WERI-Rb-1 (cell line): ENCODE measurements at places on chromosomes 12 and 14.

DNA sequence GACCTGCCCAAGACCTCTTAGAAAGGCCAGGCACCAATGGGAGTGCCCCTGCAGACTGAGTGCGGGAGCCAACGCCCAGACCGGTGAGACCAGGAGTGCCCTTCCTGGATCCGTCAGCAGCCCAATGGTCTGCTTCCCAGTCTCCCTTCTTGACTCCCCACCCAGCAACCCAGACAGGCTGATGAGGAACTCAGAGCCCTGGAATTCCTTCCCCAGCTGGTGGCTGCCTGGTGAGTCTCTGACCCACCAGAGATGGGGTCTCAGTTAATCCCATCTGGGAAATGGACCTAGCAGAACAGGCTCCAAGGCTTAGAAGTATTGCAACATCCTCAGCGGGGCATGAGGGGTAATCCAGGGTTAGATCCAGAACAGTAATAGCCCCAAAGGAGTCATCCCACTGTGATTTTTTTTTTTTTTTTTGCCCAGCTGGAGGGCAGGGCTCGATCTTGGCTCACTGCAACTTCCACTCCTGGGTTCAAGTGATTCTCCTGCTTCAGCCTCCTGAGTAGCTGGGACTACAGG is 1.5 kb upstream of the RASAL1 start:
- no peak for DNase-seq

DNA sequence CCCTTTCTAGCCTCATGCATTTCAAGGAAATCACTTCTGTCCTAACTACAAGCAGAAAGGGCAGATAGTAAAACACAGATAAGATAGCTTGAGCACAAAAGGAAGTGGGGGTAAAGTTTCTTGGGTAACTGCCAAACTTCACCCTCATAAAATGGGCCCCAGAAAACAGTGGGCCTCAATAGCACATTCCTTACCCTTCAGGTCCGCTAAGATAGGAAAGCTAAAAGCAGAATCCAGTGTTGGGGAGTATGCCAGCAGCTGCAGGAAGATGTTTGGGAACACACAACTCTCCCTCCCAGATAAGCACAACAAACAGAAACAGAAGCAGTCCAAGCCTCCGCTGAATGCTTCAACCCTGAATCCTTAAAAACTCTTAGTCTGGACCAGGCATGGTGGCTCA is 110.9 kb upstream of the MGAT4C start:
- DNase-seq: no peak

DNA sequence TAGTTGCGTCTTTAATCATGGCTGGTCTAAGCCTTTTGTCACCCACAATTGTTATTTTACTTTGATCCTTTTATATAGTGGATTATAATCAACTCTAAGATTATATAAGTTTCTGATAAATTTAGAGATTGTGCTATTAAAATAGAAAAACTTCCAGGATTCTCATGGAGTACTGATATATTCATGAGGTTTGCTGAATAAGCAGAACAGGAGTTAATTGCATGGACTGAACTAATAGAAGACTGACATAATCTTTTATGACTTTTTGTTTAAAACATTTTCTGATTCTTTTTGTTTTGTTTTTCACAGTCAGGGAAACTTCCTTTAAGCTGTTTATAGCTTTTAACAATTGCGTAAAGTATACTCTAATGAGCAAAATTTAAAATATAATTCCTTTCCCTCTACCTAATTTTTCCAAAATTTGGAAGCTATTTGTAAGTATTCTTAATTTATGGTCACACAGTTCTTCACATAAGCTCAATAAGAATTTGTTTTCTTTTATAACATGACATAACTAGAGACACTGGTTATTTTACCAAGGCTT is 129.9 kb upstream of the TMEM260 start:
- no peak for DNase-seq

DNA sequence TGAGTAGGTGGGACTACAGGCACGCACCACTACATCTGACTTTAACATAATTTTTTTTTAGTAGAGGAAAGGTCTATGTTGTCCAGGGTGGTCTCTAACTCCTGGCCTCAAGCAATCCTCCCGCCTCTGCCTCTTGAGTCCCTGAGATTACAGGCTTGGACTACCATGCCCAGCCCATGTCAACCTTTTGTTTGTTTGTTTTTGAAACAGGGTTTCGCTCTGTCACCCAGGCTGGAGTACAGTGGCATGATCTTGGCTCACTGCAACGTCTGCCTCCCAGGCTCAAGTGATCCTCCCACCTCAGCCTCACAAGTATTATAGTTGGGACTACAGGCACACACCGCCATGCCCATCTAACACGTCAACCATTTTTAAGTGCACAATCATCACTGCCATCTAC is 29.2 kb downstream of the PITPNM2 start:
- DNase-seq: no peak

DNA sequence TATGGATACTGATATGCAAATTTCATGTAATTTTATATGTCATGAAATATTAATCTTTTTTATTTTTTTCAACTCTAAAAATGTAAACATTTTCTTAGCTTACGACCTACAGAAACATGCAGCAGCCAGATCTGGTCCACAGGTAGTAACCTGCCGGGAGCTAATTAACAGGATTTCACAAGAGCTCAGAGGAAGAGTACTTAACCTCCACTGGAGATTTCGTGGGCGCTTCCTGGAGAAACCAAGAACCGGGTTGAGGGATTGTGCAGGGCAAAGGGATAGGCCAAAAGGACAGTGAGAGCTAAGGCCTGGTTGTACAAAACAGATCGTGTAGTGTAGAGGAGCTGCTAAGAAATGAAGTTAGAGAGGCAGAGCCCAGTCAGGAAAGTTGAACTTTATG is 315.7 kb downstream of the PAWR start:
- no peak for DNase-seq

DNA sequence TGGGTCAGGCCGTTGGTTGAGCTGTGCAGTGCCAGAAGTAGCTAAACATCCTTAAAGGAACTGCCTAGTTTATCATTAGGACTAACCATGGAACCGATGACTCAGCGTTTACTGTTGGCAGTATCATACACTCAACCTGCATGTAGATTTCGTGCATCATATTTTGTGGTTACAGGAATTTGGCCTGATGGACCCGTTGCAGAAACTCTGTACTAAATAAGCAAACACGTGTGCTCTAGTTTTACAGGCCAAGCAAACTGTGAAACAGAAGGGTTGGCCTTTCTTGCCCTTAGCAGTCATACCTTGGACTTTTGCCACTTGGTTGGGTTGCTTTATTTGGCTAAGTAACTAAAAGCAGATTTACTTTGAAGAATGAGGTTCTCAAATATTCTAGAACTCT is 35.6 kb downstream of the DGLUCY start:
- no peak for DNase-seq

GRCh38 chr14:23438101-23438971 is 2.9 kb upstream of the MYH7 start:
- peak; percentile 78 for DNase-seq

DNA sequence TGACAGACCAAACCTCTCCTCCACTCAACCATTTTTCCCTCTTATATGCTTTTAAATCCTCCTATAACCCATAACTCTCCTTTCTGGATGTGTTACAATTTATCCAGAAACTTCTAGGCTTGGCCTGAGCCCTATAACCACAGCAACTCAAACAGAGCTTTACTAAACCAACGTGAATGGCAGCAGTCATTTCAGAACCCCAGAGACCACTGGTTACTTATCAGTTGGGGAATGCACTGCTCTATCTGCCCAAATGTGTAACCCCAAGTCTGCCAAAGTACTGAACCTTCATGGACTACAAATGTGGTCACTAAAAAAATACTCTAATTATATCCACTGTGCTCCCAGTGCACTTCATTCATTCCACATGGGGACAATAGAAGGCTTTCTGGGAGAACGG is 42.0 kb downstream of the NAA25 start:
- DNase-seq: no peak

DNA sequence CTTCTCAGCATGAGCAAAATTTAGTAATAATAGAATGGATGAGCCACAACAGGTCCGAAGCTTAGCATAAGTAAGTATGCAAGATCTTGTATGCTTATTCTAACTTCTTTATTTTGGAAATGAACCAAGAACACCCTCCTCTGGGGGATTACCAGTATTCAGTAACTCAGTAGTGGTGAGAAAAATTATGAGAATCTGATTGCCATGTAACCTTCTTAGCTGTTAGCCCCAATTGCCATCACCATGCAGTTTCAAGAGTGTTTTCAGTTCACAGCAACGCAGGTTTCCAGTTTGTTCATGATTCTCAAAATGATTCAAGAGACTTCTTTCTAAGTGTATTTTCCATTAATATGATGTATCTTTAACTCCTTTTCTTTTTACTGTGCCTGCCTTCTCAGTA is 1507.6 kb upstream of the SEL1L start:
- DNase-seq: no peak

GRCh38 chr12:70724444-70724843 is 87.2 kb upstream of the PTPRB start:
- DNase-seq: no peak

DNA sequence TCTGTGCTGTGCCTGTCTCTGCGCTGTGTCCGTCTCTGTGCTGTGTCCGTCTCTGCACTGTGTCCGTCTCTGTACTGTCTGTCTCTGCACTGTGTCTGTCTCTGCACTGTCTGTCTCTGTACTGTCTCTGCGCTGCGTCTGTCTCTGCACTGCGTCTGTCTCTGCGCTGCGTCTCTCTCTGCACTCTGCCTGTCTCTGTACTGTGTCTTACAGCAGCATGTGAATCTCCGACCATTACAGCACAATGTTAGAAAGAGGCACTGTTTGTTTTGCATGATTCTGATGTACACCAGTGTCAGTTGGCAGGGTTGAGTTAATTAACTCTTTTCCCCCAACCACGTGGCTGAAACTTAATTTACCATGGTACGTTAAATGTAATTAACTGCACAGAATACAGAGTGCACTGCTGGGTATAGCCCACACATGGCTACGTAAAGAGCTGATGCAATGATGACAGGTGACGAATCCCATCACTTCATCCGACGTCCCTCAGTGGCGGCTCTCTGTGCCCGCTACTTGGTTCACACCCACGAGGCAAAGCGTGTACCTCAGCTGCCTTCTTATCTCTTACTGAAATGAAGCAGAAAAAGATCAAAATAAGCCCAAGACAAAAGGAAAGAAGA is 127.7 kb upstream of the SFSWAP start:
- DNase-seq: no peak

DNA sequence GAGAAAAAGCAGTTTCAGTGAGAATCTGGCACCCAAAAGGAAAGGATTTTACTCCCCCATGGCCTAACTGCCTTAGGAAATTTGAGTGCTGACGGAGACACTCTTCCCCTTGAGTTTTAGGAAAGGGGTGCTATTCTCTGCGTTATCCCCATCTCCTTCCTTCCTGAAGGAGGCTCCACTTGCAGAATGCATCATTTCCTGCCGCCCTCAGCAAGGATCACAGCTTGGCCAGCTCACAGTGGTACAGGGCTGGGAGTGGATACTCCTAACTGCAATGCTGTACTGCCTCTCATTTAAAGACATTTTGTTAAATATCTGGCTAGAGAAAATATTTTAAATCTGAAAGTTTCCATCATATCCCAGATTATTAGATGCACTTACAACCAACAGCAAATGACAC is 33.0 kb downstream of the RDH12 start:
- no peak for DNase-seq

GRCh38 chr12:28507033-28507432 is 316.8 kb downstream of the CCDC91 start:
- DNase-seq: no peak

DNA sequence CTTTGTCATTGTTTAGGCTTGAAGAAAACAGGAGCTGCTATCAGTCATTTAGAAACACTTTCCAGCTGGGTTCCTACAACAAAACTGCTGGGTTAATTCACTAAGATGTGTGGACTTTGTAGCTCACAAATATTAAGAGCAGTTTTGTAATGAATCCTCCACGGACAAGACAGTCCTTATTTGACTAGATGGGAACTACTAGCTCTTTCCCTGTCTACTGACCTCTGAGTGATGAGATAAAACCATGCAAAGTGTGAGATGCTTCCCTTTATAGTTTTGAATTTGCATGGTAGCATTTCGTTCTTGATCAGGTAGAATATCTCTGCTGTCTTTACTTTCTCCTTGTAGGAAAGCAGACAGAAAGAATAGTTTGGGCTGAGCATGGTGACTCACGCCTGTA is 72.9 kb upstream of the STXBP6 start:
- no peak for DNase-seq

GRCh38 chr12:53217051-53217930 is 10.2 kb upstream of the ITGB7 start:
- DNase-seq: no peak

DNA sequence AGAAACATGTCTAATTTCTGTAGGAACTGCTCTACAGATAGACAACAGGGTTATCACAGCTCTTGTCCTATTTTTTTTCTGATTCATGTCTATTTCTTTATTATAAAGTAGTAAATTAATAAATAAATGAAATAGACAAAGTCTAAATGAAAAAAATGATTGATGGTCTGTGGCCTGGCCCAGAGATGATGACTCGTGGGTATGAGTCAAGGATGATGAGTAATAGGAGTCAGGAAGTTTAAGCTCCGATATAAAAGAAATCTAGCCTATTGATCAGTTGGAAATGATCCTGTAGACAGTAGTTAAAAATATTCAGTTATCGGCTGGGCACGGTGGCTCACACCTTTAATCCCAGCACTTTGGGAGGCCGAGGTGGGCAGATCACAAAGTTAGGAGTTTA is 90.6 kb upstream of the RTL1 start:
- no peak for DNase-seq

GRCh38 chr14:61678975-61679374 is 16.3 kb upstream of the HIF1A start:
- DNase-seq: no peak

DNA sequence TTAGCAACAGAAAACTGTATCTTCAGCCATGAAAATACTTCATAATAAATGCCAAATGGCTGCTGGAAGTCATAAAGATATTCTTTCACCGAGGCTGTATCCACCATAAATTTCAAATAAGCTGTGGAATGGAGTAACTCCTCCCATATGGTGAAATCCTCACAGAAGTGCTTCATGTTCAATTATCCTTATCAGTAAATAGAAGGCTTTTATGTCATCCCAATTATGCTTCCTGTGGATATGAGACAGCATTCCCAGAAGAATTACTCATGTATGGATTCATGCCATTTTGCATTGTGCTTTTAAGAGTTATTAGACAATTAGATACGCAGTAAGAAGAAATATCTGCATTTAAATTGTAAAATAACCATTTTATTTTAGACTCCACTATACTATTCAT is 99.0 kb downstream of the RTN1 start:
- DNase-seq: no peak

- no peak for DNase-seq
Measured at GRCh38 chr12:3117591-3118015, 40.4 kb downstream of the TSPAN9 start.
